ENCODE measurements at places on chromosomes 6 and 20. TPM values are rescaled to one million over a fixed set of nuclear protein-coding genes. Genes with fewer than 3 reads are reported as not detected.

GRCh38 chr6:151502499-151502898 lies 8.7 kb downstream of the CCDC170 start:
- peak; percentile 46 for DNase-seq
- no peaks in the 10 kb centered on the region for H3K27me3 ChIP-seq
- H3K36me3 ChIP-seq = no peaks in the 10 kb centered on the region
- H3K4me1 ChIP-seq = no peaks in the 10 kb centered on the region
- H3K4me3 ChIP-seq = no peak overlapping the region

- H3K27ac ChIP-seq = no peak overlapping the region
- no peaks in the 10 kb centered on the region for H3K27me3 ChIP-seq
- DNase-seq = peak; percentile 47
- H3K36me3 ChIP-seq = no peaks in the 10 kb centered on the region
- H3K4me1 ChIP-seq = peaks cover 20% of the 10 kb centered on the region
Observed at GRCh38 chr6:100339574-100340255, 125.0 kb downstream of the SIM1 start.

GRCh38 chr6:21190701-21191100 lies 402.9 kb upstream of the SOX4 start:
- no peak for DNase-seq
- no peaks in the 10 kb centered on the region for H3K27me3 ChIP-seq
- H3K4me3 ChIP-seq = no peak overlapping the region
- H3K36me3 ChIP-seq = no peaks in the 10 kb centered on the region
- H3K27ac ChIP-seq = no peak overlapping the region
- H3K4me1 ChIP-seq = peaks cover 22% of the 10 kb centered on the region

- no peak overlapping the region for H3K4me3 ChIP-seq
- H3K27ac ChIP-seq = no peak overlapping the region
- no peaks in the 10 kb centered on the region for H3K36me3 ChIP-seq
- no peaks in the 10 kb centered on the region for H3K27me3 ChIP-seq
- peak; percentile 58 for DNase-seq
- H3K4me1 ChIP-seq = peaks cover 24% of the 10 kb centered on the region
Observed at GRCh38 chr20:1822564-1823449, 72.4 kb upstream of the SIRPA start.

The EDN1 gene
- total RNA-seq = 54.8 TPM

The CALHM6 gene
- not detected for total RNA-seq

- H3K36me3 ChIP-seq = peaks cover 13% of the 10 kb centered on the region
- no peak overlapping the region for H3K27ac ChIP-seq
- H3K27me3 ChIP-seq = no peaks in the 10 kb centered on the region
- H3K4me3 ChIP-seq = no peak overlapping the region
- H3K4me1 ChIP-seq = no peaks in the 10 kb centered on the region
Observed at GRCh38 chr6:43037197-43037596, 15.8 kb downstream of the RRP36 start.

DNA sequence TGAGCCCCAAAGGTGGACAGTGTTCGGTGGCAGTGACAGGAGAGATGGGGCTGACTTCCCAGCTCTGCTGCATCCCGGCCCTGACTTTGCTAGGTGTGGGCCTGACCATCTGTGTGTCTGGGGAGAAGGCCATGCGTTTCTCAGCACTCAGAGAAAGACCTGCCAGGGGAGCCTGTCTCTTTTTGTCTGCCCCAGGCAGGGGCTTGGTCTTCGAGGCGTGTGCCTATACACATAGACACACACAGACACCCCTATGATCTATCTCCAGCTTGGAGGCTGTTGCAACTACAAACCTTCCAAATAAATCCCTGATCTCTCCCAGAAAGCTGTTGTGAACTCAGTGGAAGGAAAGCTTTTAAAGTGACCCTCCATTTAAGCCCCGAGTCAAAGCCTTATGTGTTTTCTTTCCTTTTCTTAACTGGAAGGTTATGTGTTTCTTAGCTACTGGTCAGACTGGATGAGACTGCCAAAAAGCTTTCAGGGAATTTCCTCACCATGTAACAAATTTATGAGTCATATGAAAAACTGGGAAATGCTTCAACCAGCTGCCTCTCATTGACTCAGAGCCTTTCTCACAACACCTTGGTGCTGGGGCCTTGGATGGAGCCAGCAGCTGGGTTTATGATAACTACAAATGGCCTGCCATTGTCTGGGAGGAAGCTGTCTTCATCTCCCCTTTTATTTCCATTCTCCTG lies 102.6 kb downstream of the CDC5L start:
- H3K4me3 ChIP-seq = peak overlapping the region; percentile 4
- H3K27me3 ChIP-seq = no peaks in the 10 kb centered on the region
- H3K27ac ChIP-seq = peak overlapping the region; percentile 97
- H3K4me1 ChIP-seq = peaks cover 48% of the 10 kb centered on the region
- DNase-seq = peak; percentile 99
- no peaks in the 10 kb centered on the region for H3K36me3 ChIP-seq

GRCh38 chr20:40945189-40945588 lies 83.4 kb upstream of the TOP1 start:
- H3K4me1 ChIP-seq = peaks cover 6% of the 10 kb centered on the region
- H3K27me3 ChIP-seq = no peaks in the 10 kb centered on the region
- H3K4me3 ChIP-seq = no peak overlapping the region
- H3K36me3 ChIP-seq = no peaks in the 10 kb centered on the region

- no peaks in the 10 kb centered on the region for H3K36me3 ChIP-seq
- no peak overlapping the region for H3K27ac ChIP-seq
- no peaks in the 10 kb centered on the region for H3K4me1 ChIP-seq
- peaks cover 22% of the 10 kb centered on the region for H3K27me3 ChIP-seq
- no peak for DNase-seq
Observed at GRCh38 chr6:33975661-33976436, 170.0 kb downstream of the GRM4 start.

- peaks cover 6% of the 10 kb centered on the region for H3K4me1 ChIP-seq
- no peak for DNase-seq
Observed at GRCh38 chr6:42751055-42751454, 5.2 kb upstream of the TBCC start.

The SYCP2 gene
- 0.27 TPM for total RNA-seq
